ENCODE measurements at places on chromosomes 12 and 14.

GRCh38 chr12:3564861-3565260, 73.9 kb downstream of the PRMT8 start:
- no peak for DNase-seq

- DNase-seq, result no peak
Observed at GRCh38 chr14:74648601-74649000, 36.6 kb upstream of the LTBP2 start.

DNA sequence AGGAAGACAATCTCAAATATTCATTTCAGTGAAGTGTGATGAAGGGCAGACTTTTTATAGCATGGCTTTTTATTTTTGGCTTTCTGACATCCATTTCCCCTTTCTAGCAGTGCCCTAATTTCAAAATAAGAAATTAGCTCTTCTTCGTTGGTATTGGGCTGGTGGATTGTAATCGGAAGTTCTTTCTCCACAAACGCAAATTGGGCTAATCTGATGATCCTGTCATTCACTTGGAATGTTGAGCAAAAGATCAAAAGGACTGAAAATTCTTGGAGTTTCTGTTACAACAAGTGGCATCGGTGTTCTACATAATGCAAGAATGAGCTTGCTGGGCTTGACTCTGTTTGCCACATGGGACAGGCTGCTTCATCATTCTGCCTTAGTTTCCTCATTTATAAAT, 1182.8 kb downstream of the FLRT2 start:
- DNase-seq, result no peak

DNA sequence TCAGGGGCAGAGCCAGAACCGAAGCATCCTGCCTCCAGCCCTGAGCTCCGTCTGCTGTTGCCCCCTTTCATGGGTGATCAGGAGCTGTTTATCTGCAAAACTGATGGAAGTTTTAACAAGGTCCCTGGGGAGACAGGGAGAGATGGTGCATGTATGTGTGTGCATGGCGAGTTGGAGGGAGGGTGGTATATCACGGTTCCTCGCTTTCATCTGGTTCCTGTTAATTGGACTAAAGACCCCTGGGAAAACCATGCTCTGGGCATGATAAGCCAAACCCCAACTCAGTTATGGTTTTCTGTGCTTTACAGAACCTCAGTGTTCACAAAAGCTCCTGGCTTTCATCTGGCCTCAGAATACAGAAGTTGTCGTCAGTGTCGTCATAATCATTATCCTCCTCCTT, 133.6 kb downstream of the KSR2 start:
- no peak for DNase-seq

GRCh38 chr12:58747533-58747932, 172.8 kb downstream of the LRIG3 start:
- DNase-seq, result no peak

DNA sequence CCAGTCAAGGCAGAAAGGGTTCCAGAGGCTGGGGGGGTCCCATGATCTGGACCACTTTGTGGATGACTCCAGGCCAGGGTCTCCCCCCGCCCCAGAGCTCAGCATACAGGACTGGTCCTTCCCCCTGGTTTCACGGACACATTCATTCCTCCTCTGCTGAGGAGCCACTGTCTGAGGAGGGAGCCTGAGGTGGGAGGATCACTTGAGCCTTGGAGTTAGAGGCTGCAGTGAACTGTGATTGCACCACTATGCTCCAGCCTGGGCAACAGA, 6.8 kb downstream of the TESC start:
- no peak for DNase-seq

DNA sequence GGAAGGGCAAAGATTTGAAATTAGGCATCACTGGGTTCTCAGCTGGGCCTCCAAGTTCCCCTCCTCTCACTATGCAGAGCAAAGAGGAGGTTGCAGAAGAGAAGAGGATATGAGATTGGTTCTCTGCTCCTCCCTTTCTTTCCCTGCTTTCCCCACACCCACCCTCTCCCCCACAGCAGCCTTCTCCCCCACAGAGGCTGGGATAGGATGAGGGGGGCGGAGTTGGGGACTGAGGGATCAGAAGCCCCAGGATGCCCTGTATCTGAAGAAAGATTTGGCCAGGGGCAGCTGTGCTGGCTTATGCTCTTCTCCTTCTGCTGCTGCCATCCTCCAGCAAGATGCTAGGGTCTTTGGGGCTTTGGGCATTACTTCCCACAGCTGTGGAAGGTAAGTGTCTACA, at the start of gene AMHR2:
TSS of gene AMHR2 (plus strand) at position 259 of the 400 bp plus-strand sequence. CDS start at position 339, 80 bp downstream.
- no peak for DNase-seq

DNA sequence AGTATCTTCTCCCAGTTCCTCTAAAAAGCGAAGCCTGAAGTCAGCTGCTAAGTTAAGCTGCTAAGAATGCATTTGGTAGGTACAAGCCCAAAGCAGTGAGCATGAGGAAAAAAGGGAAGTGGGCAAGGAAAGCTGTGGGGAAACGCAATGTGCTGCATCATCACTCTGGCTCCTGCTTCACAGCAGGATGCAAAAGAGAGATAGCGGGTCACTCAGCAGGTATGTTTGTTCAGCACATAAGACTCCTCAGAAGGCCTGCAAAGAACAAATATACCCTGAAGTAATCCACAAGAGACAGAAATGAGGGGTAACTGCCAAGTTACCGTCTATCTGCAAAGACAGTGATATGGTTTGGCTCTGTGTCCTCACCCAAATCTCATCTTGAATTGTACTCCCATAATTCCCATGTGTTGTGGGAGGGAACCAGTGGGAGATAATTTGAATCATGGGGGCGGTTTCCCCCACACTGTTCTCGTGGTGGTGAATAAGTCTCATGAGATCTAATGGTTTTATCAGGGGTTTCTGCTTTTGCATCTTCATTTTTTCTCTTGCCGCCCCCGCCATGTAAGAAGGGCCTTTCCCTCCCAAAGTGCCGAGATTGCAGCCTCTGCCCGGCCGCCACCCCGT, 127.4 kb upstream of the EGLN3 start:
- no peak for DNase-seq

Measured in activated naive CD8-positive, alpha-beta T cell treated with anti-CD3 and anti-CD28 coated beads, Interleukin-2, amount 50 U/mL, for 24 hours (primary cell).